HAP-1 (cell line): ENCODE measurements at places on chromosomes 2 and 18.

DNA sequence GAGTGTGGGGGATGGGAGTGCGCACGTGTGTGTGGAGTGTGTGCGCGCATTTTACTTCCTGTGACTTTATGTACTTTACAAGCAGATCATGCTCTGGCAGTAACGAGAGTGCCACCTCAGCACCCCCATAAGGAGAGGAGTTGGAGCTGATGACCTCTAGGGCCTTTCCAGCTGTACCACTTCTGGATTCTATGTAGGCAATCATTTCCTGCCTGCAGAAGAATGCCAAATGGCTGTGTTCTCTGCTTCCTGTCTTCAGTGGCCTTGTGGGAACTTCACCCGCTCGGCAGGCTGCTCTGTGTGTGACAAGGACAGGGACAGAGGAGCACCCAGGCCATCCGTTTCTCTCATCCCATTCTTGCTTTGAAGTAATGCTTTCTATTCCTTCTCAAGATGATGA, 22.8 kb upstream of the ZNF385B start:
- DNase-seq, result no peak

DNA sequence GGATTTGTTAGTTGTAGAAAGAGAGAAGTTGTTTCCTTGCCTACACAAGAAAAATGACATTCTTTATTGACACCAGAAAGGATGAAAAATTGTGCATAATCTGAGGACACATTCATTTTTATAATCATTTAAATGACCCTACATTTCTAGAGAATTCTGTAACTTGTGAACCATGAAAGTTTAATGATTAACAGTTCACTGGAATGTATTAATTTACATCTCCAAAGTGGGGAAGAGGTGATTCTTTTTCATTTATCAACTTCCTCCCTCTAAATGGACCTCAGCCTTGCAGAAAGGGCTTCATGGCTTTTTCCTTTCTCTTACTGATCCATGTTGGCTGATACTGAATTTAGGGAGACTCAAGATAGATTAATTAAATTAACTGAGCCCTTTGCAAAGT, 565.2 kb upstream of the LINC00305 start:
- DNase-seq, result no peak

DNA sequence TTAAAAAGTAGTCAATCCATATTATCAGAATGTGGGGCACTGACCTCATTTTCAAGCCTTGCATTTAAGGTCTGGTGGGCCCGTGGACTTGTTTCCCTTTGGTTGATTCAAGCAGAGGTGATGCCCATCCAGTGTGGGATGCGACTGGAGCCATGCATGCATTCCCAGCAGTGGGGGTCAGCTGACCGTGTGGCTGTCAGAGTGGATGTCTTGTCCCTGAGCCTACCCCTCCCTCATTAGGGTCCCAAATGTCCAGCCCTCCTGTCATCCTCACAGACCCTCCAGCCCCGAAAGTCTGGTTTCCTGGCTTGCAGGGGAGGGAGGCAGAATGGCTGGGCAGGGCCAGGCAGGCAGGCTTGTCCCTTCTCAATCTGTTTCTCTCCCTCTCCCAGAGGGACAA, 67.3 kb upstream of the SH3RF3 start:
- DNase-seq, result no peak

DNA sequence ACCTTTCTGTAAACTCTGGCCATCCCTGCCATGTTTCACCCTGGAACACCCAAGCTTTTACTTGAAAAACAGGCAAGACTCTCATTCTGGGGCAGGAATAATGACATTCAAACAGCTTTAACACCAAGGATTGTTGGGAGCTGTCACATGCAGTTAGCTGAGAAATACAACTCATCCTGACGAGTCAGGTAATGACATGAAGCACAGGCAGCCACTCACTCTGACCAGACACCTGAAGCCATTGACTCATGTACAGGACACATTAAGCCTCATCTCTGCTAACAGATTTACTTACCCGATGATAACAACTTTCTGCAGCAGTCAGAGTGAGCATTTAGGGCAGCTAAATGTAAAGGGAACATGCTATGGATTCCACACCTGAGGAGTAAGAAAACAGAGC, 163.1 kb upstream of the PGAP1 start:
- DNase-seq, result no peak

DNA sequence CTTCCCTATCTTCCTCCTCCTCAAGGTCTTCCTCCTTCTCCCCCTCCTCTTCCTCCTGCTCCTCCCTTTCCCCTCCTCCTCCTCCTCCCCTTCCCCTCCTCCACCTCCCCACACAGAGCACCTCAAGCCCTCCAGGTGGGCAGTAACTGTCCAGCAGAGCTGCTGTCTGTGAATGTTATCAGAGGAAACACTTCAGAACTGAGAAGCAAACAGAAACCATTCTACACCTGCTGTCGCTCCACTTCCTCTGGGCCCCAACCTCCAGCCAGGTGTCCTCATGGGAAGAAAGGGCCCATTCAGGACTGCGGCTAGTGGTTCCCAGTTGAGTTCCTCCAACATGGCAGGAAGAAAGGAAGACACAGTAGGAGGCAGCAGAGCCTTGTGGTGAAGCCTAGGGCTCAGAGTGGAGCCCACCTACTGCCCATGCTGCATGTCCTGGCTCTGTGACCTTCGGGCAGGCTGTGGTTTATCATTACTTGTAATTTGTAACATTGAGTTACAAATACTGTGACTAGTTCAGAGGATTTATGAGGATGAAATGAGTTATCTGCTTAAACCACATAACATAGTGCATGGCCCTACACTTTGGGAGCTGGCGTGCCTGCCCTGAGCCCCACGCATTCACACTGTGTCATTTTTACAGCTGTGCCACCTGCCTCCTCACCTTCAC, 165.9 kb upstream of the ID2 start:
- DNase-seq, result no peak

GRCh38 chr2:198296665-198297308, 492.4 kb downstream of the PLCL1 start:
- peak; percentile 70 for DNase-seq
